ENCODE measurements at places on chromosomes 2 and 18. TPM values are rescaled to one million over a fixed set of nuclear protein-coding genes. Genes with fewer than 3 reads are reported as not detected.

Gene GAREM2
- 3.8 TPM for polyA plus RNA-seq

Gene ASXL3
- polyA plus RNA-seq, result 0.33 TPM

Gene ALPP
- polyA plus RNA-seq, result not detected

Gene REL
- polyA plus RNA-seq, result 4.1 TPM

Gene EFEMP1
- 9.1 TPM for polyA plus RNA-seq

Gene KIF3C
- 16.7 TPM for polyA plus RNA-seq

Gene MYOM1
- 0.27 TPM for polyA plus RNA-seq

Gene TRIB2
- 34.9 TPM for polyA plus RNA-seq

Gene ELOA2
- polyA plus RNA-seq, result not detected

Gene SETBP1
- polyA plus RNA-seq, result 1.6 TPM

Gene ALPI
- polyA plus RNA-seq, result not detected

Gene GYPC
- polyA plus RNA-seq, result 31.2 TPM

Gene THSD7B
- polyA plus RNA-seq, result 0.97 TPM

Gene ITPRIPL1
- polyA plus RNA-seq, result 5.3 TPM

Gene TTC27
- polyA plus RNA-seq, result 11.8 TPM

Gene DSG1
- not detected for polyA plus RNA-seq

Gene ALPG
- 0.89 TPM for polyA plus RNA-seq

Gene LCT
- polyA plus RNA-seq, result not detected

Gene ARMC9
- 29.2 TPM for polyA plus RNA-seq

Gene PRLH
- polyA plus RNA-seq, result not detected

Gene PARD3B
- polyA plus RNA-seq, result 4.4 TPM

Gene FAM136A
- 150 TPM for polyA plus RNA-seq

Gene UGT1A5
- not detected for polyA plus RNA-seq

Gene LHCGR
- polyA plus RNA-seq, result 0.54 TPM

Gene SH3BP4
- polyA plus RNA-seq, result 15.1 TPM

Gene RRM2
- 108 TPM for polyA plus RNA-seq

Gene CWC22
- polyA plus RNA-seq, result 38.3 TPM

Gene CCDC68
- polyA plus RNA-seq, result 2.0 TPM

Gene HOXD12
- not detected for polyA plus RNA-seq

Gene SCN9A
- 9.5 TPM for polyA plus RNA-seq

Gene CHRNG
- not detected for polyA plus RNA-seq

Gene RAB11FIP5
- 4.3 TPM for polyA plus RNA-seq

Gene EGR4
- not detected for polyA plus RNA-seq

Gene C2orf92
- 1.7 TPM for polyA plus RNA-seq

Gene OSBPL6
- 6.0 TPM for polyA plus RNA-seq

Gene MAL
- not detected for polyA plus RNA-seq

Gene MYL1
- not detected for polyA plus RNA-seq

Gene VWC2L
- not detected for polyA plus RNA-seq

Gene TMEM37
- polyA plus RNA-seq, result 8.6 TPM

Gene KLHL29
- polyA plus RNA-seq, result 1.9 TPM

Gene SOX11
- polyA plus RNA-seq, result 33.2 TPM

Gene RNU2-63P
- polyA plus RNA-seq, result 2.8 TPM

Gene SERPINB11
- not detected for polyA plus RNA-seq

Gene IL37
- not detected for polyA plus RNA-seq

Gene DHX57
- 13.6 TPM for polyA plus RNA-seq

Gene UGT1A4
- not detected for polyA plus RNA-seq

Gene ERCC3
- polyA plus RNA-seq, result 34.9 TPM

Gene PARD6G
- 6.9 TPM for polyA plus RNA-seq

Gene CSRNP3
- 7.2 TPM for polyA plus RNA-seq
